ENCODE measurements at places on chromosomes 5 and 9. TPM values are rescaled to one million over a fixed set of nuclear protein-coding genes. Genes with fewer than 3 reads are reported as not detected.

GRCh38 chr9:93392974-93393373, 58.5 kb upstream of the FAM120A start:
- no peak for DNase-seq

GRCh38 chr9:131658377-131659129, 81.3 kb downstream of the RAPGEF1 start:
- DNase-seq = no peak

GRCh38 chr5:78753093-78753531, 104.5 kb upstream of the LHFPL2 start:
- no peak for DNase-seq

DNA sequence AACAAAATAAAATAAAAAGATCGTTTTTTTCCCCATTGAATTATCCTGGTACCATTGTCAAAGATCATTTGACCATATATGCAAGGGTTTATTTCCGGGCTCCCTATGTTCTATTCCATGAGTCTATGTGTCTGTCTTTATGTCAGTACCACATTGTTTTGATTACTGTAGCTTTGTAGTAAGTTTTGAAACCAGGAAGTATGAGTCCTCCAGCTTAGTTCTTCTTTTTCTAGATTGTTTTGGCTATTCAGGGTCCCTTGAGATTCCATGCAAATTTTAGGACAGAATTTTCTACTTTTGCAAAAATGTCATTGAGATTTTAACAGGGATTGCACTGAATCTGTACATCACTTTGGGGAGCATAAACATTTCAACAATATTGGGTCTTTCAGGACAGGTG, 18.7 kb upstream of the EEIG1 start:
- DNase-seq = no peak

DNA sequence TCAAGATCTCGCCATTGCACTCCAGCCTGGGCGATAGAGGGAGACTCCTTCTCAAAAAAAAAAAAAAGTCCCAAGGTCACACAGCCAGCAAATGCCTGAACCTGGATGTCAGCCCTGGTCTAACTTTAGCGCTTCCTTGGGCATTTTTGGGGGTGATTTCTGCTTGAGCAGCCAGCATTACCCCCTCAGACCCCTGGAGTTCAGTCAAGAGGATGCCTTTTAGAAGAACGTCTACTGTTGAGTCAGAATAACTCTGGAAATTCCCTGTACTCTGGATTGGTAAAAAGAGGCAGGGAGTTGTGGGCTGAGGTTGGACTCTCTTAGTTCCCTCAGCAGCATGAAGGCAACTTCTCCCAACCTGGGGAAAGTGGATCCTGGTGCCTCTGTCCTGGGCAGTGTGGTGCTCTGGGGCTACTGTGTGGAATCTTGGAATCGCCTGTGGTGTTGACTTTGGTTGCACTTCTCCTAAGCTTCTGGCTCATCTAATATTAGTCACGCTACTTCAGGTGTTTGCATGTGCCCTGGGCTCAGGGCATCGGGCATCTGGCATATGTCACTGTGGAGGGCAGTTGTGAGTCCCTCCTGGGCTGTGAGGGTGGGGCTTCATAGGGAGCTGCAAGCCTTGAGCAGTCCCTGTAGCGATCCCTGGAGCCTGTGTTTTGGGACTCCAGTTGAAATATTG, 32.2 kb downstream of the STXBP1 start:
- no peak for DNase-seq

DNA sequence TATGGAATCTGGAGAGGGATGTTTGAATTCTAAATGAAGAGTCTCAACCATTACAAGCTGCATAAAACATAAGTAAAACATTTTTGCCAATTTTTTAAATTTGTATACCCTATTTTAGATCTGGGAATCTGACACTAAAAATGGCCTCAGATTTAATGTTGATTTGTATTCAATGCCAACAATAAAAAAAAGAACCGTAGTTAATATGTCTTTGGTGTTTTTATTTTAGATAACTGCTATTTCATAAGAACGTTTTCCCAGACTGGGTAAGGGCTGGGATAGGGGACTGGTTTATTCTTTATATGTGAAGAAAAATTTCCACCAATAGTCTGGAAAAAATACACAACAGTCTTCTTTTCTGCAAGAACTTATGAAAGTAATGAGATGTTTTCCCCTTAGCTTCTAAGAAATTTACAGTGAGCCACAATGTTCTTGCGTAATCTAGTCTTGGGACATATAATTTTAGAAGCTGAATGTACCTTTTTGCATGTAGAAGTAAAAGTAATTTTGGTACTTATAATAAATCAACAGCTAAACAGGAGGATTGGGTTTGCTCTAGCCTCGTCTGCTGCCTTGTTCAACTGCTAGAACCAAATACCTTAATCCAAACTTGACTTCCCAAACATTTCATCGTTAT, 244.6 kb upstream of the EFNA5 start:
- no peak for DNase-seq

GRCh38 chr9:115733318-115734110, 420.1 kb upstream of the PAPPA start:
- no peak for DNase-seq

- no peak for DNase-seq
These were observed 94.8 kb downstream of the CTNND2 start for GRCh38 chr5:11809407-11809806.

GRCh38 chr9:126842977-126843799, 17.3 kb upstream of the ZBTB34 start:
- DNase-seq = no peak

DNA sequence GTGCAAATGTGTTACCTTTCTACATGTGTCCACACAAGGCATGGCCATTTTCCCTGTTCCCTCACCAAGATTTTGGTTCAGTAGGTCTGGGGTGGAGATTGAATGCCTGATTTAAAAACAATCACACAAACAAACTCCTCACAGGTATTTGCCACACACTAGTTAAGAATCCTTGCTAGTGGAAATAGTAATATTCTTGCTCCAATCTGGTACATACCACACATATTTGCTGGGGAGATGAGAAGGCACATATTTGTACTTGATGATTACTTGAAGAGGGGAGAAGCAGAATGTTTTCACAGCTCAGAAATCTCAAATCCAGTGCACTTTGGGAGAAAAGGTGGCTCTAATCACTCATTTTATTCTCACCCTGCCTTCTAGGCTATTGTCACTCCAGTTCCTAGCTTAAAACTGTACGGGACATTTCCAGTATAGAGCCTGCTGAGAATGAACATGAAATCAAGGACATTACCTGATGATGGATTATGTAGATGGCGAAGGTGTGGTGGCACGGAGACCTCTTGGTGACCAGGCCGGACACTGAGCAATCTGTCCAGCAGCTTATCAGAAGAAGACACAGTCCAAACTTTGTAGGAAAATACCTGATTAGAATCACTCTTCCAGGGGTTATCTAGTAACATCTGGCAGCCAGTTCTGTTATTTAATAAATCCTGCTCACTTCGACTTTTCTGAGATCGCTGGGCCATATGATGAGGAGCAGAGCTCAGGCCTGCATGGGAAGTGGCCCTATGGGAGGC, 116.1 kb upstream of the IL6ST start:
- DNase-seq = no peak

Gene KCNV2
- polyA plus RNA-seq = not detected

Gene FREM1
- polyA plus RNA-seq = 182 TPM

Gene C5orf58
- not detected for polyA plus RNA-seq

Gene CD274
- 0.71 TPM for polyA plus RNA-seq

Data from right renal cortex interstitium (tissue), 3 donors.